H4 (cell line): ENCODE measurements at places on chromosomes 16 and 17. TPM values are rescaled to one million over a fixed set of nuclear protein-coding genes. Genes with fewer than 3 reads are reported as not detected.

The UMOD gene
- total RNA-seq, result not detected in 2 replicates

The C1QTNF8 gene
- total RNA-seq, result not detected in 2 replicates

The RAB11FIP4 gene
- 4.8 and 12.4 TPM in 2 replicates for total RNA-seq

- peak; percentile 59 for DNase-seq
Observed at GRCh38 chr16:2777231-2777902, at the start of gene ELOB. TSS of gene ELOB (minus strand) at chr16:2777280. CDS start at chr16:2777239, 41 bp downstream.

DNA sequence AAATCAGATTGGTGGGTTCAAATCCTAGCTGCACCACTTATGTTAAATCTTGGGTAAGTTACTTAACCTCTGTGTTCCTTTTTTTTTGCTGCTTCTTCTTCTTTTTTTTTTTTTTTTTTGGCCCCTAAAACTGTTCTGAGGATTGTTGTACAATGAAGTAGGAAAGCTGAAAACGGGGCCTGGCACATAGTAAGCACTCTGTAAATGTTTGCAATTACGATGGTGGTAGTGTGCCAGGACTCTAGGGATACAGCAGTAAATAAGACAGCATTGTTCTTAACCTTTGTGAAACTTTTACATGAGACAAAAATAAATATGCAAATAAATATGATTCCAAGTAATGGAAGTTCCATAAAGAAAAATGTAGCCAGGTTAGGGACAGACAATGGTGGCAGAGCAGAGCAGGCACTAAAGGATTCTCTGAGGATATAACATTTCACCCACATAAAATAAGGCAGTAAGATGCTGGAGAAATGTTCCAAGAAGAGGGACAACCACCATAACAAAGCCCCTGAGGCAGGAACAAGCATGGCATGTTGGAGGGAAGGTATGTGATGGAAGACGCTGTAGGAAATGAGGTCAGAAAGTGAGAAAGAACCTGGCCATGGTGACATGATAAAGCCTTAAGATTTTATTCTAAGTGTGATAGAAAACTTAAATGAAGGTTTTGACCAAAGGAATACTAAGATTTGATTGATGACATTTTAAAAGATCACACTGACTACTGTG, 127.3 kb downstream of the NLK start:
- DNase-seq, result no peak

- no peak for DNase-seq
Observed at GRCh38 chr16:47463771-47464624, 2.9 kb downstream of the PHKB start.

- DNase-seq, result no peak
Observed at GRCh38 chr16:67198238-67198734, 645 bp upstream of the ELMO3 start.

DNA sequence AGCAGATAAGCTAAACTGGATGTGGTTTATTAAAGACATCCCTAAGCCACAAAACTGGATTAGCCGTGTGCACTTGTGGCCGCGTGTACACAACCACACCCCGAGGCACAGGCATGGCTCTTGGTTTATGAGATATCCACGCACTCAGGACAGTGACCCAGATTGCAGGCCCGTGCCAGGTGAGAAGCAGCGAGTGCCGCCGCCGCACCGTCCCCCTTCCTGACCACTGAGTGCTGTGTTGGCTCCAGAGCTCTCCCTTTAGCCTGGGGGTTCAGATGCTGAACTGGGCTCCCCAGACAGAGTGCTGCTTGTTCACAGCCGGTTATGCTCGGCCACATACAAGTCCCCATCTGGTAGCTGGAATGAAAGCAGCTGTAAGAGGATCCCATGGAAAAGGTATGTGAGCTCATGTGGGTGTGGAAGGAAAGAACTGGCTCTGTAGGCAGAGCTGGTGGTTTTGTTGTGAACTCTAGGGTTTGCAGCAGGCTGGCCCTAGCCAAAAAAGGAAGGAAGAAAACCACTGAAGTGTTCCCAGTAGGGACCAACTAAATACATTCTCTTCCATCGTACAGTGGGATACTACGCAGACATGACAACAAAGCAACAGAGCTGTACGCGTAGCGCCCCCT, 29.5 kb downstream of the KNOP1 start:
- DNase-seq, result no peak

DNA sequence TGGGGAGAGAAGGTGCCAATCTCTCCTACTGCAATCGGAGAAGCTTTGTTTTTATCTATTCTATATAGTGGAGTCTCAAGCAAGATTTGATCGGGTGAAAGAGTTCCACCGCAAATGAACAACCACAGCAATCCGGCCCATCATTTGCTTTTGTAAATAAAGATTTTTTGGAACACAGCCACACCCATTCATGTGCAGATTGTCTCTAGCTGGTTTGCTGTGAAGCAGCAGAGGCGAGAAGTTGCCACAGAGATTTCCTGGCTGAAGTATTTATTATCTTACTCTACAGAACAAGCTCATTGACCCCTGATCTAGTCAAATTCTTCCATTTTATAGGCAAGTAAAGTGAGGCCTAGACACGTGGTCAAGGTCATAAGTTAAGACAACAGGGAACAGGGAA, 195.5 kb upstream of the TNRC6C start:
- DNase-seq, result no peak

GRCh38 chr17:66123163-66123562, 68.8 kb downstream of the CEP112 start:
- peak; percentile 13 for DNase-seq
